Stromal cell of bone marrow (primary cell): ENCODE measurements at places on chromosomes 2 and 18.

DNA sequence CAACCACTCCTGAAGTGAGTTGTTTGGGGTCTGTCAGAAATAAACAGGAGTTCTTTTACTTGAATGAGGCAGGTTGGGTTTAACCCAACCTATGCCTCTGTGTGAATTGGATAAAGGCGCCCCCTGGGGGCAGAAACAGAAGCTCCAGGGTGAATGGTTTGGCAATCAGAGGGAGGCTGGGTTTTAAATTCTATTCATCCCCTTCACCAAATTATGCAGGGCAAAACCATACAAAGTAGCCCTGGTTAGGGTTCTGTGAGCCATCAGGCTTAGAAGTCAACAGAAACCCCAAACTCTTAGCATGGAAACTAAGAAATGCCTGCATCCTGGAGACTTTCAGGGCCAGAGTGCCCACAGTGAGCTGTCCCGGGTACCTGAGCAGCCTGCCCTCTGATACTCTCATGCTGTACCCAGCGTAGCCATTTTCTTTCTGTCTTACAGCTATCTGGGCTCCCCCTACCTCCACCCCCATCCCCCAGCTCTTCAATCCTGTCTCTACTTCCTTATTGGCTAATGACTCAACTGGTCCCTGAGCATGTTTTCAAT lies 241.5 kb downstream of the ICOS start:
- DNase-seq = no peak

DNA sequence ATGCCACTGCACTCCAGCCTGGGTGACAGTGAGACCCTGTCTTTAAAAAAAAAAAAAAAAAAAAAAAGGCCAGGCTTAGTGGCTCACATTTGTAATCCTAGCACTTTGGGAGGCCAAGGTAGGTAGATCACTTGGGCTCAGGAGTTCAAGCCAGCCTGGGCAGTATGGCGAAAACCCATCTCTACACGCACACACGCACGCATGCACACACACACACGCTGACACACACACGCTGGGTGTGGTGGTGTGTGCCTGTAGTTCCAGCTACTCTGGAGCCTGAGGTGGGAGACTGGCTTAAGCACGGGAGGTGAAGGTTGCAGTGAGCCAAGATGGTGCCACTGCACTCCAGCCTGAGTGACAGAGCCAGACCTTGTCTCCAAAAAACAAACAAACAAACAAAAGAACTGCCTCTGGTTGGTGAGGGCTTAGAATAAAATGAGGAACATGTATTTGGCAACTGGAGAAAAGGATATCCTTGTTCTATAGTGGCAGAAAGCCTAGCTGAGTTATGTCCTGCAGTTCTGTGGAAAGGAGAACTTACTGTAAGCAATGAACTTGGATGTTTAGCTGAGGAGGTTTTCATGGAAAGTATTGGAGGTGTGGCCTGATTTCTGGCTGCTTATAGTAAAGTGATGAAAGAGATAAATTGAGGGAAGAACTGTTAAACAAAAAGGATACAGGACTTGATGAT lies 34.0 kb downstream of the HAT1 start:
- DNase-seq = no peak

- no peak for DNase-seq
Measured at GRCh38 chr2:217905395-217905794, 97.4 kb downstream of the TNS1 start.

DNA sequence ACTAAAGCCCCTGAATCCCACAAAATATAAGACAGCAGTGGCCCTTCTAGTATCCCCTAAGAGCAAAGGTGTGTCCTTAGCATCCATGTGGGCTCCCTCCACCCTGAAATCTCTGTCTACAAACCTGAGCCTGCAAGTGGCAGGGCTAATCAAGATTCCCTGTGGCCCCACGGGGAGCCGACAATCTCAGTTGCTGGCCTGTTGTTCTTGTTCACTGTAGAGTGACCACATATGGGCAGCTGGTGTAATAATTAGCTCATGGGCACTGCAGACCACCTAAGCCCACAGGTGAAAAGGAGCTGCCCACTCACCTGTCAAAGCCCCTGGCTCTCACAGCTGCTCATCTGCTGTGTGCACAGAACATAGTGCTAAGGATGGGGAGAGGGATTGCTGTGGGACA lies 102.3 kb downstream of the MRO start:
- DNase-seq = no peak

GRCh38 chr2:166643980-166644379 lies 149.9 kb upstream of the SCN7A start:
- no peak for DNase-seq

DNA sequence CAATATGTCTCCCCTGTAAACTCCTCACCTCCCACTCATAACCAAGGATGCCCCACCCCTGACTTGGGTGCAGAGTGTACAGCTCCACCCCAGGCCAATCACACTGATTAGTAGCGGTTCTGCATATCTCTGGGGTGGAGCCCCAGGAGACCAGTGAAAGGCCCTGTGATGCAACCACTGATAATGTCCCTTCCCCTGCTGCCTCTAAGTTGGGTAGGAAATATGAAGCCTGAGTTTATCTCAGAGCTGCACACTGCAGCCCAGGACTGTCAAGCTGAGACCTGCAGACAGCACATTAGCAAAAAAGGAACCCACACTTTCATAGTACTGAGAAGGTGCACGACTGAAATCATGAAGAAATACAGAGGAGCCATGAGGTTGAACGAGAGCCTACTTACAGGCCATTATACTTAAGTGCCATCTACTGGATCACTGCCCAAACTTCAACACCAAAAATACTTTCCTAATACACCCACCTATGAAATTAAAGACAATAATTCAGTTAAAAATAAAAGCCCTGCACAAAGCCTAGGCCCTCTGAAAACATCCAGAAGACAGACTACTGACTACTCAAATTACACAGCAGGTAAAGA lies 455.4 kb upstream of the LRRTM4 start:
- DNase-seq = no peak

- DNase-seq = no peak
Measured at GRCh38 chr2:63866009-63866709, 24.5 kb downstream of the UGP2 start.

DNA sequence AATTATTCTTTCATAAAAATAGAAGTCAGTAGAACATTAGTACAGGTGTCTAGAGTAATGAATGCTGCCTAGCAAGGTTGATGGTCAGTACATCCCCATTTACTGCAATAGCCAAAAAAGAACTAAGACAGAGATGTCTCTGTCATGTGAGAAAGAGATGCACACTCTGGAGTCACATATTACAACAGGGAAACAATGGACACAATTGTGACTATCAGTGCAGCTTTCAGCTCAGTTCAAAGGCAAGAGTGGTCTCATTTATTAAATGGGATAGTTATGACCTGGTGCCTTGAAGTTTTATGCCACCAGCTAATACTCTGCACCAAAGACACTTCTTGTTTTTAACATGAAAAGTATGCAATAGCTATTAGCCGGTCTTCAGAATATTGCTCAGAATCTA lies 194.9 kb upstream of the CHAC2 start:
- DNase-seq = no peak

GRCh38 chr2:220703279-220703678 lies 868.8 kb downstream of the EPHA4 start:
- no peak for DNase-seq
